ENCODE measurements at places on chromosomes 5 and 9.

GRCh38 chr5:179609834-179610108 lies 13.7 kb downstream of the HNRNPH1 start:
- DNase-seq, result no peak

GRCh38 chr5:169944922-169945680 lies 35.2 kb downstream of the INSYN2B start:
- DNase-seq, result no peak

DNA sequence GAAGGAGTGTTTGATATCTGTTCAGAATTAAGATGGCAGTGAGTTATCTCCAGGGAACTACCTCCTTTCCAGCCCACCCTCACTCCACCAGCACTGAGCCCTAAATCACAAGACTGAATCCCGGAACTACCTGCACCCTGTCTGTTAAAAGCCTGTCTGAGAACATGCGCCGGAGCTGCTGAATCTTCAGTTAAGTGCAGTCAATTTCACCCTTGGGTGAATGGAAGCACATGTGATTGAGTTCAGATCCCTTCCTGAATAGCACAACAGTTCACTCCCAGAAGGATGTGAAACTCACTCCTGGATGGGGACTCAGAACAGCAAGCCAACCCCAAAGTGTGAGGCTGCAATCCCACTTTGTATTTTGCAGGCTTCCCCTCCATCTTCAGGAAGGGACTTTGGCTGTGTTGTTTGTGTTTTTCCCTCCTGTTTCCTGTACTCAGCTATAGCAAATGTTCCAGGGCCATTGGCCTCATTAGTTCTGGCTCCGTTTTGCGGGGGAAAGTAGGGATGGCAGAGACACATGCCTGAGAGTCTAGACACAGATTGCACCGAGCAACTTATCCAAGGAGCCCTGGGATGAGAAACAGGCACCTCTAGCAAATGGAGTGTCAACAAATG lies 43.4 kb downstream of the DPYSL3 start:
- DNase-seq, result no peak

DNA sequence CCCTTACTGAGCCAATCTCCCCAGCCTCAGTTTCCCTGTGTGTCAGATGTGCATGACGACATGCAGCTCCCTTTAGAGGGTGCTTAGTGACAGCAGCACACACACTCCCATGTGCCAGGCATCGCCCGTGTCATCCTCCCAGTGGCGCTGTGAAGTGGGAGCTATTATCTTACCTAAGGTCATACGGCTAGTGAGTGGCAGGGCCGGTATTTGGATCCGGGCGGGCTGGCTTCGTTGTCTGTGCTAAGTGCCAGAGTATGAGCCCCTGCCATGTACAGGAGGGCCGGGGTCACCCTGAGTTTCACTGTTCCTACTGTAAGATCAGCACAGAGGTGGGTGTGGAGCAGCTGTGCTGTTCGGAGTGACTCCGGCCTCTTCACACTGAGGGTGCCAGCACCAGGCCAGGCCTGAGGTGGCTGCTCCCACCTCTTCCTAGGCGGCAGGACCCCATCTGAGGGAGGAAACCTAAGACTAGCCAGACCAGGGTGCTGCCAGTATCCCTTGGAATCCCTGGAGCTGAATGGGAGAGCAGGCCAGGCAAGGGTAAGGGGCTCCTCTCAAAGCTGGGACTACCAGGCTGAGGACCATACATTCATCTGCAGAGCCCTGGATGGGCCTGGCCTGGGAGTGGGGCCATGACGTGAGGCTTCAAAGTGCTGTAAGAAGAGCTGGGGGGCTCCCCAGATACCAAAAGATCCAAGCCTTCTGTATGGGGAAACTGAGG lies 22.5 kb downstream of the AQP7 start:
- no peak for DNase-seq

DNA sequence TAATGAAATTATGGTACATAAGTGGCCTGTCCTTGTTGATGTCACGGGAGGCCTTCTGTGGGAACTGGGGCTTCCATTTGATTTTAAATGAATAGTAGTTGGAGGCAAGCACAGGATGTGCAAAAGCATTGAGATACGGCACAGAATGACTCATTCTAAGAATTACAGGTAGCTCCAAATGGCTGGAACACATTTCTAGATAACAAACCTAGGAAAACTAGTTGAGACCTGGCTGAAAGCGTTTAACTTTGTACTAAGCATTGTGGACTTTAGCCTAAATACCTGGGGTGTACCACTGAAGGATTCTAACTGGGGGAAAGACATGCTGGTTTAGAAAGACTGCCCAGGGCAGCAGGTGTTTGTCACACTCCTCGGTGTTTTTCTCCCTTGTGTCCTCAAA lies 9.4 kb downstream of the SKP2 start:
- no peak for DNase-seq

DNA sequence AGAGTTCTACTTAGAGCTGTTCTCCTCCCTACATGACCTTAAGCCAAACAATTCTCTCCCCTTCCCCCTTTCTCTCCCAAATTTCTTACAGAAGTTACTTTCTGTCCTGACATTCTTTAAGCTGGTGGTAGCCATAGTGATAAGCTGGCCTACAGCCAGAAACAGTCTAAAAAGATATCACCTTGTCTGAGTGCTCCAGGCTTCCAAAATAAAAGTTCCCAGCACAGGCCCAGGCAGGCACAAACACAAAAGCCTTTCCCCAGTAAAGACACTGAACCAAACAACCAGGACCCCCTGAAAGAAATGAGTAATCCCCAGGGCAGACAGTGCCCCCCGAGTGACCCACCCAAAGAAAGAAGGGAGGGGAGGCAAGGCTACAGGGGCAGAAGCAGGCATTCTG lies 19.2 kb downstream of the SIL1 start:
- DNase-seq, result no peak

- peak; percentile 13 for DNase-seq
Observed at GRCh38 chr5:343461-344401, 22.2 kb downstream of the AHRR start.

- DNase-seq, result no peak
Observed at GRCh38 chr5:126360467-126360866, 62.7 kb upstream of the GRAMD2B start.

GRCh38 chr5:15105799-15106393 lies 234.3 kb upstream of the ANKH start:
- DNase-seq, result no peak

DNA sequence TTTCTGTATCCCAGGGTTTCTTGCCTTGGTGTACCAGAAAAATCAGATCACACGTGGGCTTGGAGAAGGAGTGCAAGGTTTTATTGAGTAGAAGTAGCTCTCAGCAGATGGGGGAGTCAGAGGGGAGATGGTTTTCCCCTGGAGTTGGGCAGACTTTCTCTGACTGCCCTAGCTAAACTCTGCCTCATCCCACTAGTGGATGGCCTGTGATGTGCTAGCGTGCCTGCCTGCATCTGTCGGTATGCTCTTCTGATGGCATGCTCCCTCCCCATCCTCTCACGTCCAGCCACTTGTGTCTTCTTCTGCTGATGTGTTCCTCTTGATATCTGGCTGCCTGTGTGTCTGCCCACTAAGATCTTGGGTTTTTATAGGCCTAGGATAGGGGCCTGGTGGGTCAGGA lies 616.1 kb upstream of the RGMB start:
- no peak for DNase-seq

GRCh38 chr5:83049370-83049885 lies 27.8 kb downstream of the TMEM167A start:
- DNase-seq, result no peak

DNA sequence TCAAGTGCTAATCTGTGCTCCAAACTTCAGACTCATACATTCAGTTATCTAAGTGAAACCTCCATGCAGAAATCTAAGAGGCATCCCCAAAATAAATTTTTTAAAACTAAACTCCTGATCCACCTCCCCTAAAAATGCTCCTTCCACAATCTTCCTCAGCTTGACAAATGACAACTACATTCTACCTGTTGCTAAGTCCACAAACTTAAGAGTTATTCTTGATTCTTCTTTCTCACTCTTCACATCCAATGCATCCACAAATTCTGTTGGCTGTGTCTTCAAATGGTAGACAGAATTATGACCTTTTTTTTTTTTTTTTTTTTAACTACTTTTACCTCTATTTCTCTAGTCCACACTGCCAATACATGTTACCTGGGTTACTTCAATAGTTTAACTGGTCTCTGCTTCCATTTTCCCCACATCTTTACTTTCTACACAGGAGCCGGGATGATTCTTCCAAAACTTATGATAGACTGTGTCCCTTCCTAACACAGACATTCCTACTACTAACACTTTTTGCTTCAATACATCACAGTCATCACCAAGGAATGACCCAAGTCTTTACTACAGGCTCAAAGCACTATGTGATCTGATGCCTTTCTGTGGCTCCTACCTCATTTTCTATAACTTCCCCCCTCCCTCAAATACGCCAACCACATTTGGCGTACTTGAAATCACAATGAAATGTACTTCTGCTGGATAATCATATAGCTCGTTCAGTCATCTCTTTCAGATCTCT lies 143.6 kb downstream of the PDE4D start:
- no peak for DNase-seq

DNA sequence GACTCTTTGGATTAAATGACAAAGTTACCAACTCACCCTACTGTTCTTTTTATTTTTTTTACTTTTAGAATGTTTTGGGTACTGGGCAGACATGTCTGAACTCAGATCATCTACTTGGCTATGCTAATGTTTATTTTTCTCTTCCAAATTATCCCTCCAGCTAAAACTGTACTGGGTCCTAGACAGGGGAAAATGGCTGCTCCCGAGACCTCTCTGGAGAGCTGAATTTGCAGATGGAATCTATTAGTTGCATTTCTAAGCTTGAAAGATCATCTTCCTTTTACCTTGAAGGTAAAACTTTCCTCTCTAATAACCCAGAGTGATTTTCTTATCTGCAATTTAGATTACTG lies 197.5 kb upstream of the SEMA6A start:
- no peak for DNase-seq

DNA sequence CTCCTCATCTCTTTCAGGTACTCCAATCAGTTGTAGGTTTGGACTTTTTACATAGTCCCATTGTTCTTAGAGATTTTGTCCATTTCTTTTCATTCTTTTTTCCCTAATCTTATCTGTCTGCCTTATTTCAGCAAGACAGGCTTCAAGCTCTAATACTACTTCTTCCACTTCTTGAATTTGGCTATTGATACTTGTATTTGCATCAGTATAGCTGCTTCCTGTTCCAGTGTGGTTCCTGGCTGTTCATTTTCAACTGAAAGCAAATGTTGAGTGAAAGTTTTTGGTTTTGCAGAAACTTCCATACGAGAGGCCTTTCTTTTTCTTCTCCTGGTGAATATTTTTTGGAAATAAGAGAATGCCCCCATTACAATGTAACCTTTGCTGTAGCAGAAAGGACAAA lies 12.0 kb upstream of the IFNA1 start:
- no peak for DNase-seq

GRCh38 chr5:68849906-68850305 lies 243.9 kb upstream of the SLC30A5 start:
- no peak for DNase-seq

DNA sequence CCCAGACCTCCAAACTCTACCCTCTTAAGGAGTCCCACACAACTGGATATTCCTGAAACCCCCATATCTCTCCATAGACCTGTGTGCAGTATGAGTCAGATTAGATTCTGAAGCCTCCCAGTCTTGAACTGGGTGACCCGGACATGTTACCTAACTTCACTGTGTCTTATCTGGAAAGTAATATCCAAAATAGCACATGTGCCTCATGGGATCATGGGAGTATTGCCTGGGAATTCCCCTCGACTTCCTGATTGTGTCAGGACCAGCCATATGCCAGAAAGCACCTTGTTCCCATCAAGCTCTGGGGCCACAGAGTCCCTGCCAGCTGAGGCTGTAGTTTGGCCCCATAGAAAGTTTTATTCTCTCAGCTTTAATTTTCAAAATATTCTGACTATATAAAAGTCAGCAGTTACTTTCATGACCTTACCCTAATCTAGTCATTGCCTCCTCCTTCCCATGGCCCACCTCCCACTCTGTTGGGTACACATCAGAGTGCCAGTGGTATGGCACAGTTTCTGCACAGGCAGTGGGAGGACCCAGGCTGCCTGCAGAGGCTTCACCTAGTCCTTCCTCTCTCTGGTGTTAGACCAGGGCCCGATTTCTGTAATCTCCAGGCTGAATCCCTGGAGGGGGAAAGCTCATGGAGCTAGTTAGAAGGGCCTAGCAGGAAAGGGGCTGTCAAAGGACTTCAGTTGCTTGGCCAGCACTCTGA lies 19.5 kb upstream of the B4GALT1 start:
- DNase-seq, result no peak

DNA sequence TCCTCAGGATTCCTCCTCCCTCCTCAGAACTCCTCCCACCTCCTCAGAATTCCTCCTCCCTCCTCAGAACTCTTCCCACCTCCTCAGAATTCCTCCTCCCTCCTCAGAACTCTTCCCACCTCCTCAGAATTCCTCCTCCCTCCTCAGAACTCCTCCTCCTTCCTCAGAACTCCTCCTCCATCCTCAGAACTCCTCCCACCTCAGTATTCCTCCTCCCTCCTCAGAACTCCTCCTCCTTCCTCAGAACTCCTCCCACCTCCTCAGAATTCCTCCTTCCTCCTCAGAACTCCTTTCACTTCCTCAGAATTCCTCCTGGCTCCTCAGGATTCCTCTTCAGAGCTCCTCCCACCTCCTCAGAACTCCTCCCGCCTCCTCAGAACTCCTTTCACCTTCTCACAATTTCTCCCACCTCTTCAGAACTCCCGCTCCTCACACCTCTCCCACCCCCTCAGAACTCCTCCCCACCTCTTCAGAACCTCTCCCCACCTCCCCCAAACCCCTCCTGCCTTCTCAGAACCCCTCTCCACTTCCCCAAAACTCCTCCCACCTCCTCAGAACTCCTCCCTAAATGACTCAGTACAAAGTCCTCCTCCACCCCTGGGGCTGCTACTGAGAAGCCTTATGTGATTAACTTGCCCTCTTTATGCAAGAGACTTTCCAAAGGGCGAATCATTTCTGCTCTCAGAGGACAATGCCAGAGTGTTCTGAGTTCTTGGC lies 23.2 kb downstream of the SLC46A2 start:
- no peak for DNase-seq

DNA sequence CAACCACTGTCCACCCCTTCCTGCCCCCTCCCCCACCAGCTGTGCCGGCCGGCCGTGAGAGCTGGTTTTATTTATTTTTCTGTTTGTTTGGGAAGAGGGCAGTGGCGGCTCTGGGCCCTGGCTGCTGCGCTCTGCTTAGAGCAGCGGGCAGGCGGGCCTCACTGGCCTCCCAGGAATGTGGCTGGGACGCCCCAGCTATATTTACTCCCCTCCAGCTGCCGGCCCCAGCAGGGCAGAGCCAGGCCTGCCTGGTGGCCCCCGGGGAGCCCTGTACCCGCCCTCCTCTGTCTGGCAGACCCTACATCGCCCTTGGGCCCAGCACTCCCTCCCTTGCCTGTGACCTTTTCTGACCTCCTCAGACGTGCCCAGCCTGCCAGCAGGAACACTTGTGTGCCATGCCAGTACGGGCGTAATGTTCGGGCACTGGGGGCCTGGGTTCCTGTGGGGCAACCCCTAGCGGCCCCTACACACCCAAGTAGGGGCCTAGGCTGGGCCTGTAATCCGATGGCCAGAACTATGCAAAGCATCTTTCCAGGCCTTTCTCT lies 7.7 kb downstream of the CXXC5 start:
- DNase-seq, result no peak

DNA sequence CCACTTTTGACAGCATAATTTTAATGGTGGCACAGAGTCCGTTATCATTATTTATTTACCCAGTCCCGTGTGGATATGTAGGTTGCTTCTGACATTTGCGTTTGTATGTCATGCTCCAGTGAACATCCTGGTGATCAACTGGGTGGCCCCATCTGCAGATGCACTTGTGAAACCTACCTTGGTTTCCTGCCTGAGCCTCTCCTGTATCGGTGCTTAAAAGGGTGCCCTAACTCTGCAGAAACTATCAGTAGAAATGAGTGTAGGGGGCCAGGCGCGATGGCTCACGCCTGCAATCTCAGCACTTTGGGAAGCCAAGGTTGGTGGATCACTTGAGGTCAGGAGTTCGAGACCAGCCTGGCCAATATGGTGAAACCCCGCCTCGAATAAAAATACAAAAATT lies 92.1 kb upstream of the IER5L start:
- no peak for DNase-seq

Data from stimulated activated CD4-positive, alpha-beta T cell treated with anti-CD3 and anti-CD28 coated beads, TNF-alpha, amount 100 ng/mL, for 4 hours (primary cell).